NCI-H226 (cell line): ENCODE measurements at places on chromosomes 3 and 15.

DNA sequence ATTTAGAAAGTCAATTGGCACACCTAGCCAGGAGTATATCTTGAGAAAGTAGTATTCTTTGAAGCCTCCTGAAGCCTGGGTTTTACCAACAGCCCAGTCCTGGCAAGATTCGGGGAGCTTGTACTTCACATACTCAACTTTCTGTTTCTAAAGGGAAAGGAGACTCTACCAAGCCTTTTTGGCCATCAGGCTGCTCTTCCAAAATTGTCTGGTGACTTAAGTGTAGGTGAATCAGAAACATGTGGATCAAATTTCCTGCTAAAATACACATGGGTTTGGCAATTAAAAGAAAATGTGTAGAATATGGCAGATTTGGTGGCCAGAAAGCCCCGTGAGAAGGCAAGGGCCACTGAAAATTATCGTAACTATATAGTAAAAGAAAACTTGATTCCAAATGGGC lies 15.9 kb upstream of the GREM1 start:
- no peak for DNase-seq

- DNase-seq = no peak
Measured at GRCh38 chr15:65857718-65858402, 11.4 kb upstream of the RAB11A start.

DNA sequence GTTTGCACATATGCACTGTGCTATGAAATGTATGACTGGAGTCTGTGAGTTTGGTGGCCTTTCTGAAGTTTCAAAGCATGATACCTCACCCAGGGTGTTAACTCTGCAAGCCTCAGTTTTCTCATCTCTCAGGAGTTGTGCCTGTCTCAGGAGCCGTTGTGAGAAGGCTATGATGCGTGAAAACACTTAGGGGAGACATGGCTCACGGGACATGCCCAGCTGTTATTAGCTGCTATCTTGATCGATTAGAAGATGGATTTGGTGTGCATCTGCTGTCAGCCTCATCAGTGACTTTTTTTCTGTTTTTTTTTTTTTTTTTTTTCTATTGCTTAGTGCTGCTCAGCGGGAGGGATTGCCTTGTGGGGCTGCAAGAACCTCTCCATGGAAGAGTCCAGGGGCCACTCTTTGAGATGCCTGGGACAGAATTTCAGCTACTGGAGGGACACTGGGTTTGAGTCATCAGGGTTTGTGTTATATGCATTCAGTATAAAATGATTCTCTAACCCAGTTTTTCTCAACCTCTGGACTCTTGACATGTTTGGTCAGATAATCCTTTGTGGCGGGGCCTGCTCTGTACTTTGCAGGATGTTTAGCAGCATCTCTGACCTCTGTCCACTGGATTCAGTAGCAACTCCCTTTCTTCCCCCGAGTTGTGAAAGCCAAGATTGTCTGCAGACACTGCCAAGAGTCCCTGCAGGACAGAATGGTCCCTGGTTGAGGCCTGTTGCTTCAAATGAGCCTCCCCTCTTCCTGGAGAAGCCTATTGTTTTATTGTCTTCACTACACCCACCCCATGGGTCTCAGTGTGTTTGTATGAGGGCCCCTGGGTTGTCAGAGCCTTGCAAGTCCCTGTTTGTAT lies 181.4 kb downstream of the CACNA2D3 start:
- no peak for DNase-seq

DNA sequence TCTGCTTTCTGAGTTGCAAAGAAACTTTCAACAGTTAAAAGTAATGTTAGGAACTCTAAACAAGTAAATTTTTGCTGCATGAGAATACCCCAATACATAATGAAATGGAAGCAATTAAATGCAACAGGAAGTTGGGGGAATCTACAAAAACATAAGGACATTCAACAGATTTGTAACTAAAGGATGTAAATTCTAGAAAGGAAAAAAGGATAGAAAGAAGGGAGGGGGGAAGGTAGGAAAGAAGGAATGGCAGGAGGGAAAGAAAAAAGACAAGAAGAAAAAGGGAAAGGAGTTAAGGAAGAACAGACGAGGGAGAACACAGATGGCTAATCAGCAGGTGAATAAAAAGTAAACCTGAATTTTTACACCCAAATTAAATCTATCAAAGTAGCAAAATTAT lies 22.3 kb upstream of the ANP32A start:
- DNase-seq = no peak

- no peak for DNase-seq
Measured at GRCh38 chr3:149042789-149043386, 43.4 kb downstream of the HLTF start.

GRCh38 chr3:119034256-119035013 lies at the start of gene IGSF11:
IGSF11 (minus strand) TSS chr3:119034846; CDS start chr3:119034582, 264 bp downstream.
- DNase-seq = peak; percentile 20

GRCh38 chr3:157807280-157807679 lies 298.9 kb downstream of the SHOX2 start:
- peak; percentile 28 for DNase-seq

DNA sequence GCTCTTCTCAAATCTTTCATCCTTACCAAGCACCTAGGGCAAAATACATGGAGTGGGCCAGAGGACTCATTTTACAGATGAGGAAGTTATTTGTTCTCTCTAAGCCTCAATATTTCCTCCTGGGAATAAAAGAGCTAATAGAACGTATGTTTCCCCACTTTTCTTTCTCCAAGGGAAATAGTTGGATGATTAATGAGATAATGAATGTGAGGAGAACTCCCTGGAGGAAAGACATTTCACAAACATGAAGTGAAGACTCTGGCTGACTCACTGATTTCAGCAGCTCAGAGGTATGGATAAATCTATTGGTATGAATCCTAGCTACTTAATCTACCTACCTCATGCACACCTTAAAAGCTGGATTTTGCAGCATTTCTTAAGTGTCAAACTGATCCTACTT lies 98.4 kb downstream of the ECT2 start:
- DNase-seq = peak; percentile 90

GRCh38 chr15:26628879-26629529 lies 143.9 kb downstream of the GABRB3 start:
- no peak for DNase-seq

DNA sequence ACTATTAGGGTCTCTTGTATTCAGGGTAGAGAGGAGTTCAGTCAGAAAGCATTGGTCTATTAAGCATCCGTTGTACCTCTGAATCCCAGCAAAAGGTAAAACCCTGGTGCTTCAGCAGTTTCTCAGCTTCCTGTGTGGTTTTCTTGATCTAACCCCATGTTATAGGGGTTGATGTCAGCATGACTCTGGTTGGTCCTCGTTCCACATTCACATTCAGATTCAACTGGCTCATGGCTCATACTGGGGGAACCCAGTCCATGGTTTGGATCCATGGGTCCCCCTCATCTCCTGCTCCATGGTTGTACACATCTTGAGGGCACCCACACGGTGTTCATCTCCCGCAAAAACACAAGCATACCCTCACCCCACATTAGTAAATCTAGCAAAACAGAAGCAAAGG lies 47.7 kb upstream of the C2CD4B start:
- DNase-seq = no peak

DNA sequence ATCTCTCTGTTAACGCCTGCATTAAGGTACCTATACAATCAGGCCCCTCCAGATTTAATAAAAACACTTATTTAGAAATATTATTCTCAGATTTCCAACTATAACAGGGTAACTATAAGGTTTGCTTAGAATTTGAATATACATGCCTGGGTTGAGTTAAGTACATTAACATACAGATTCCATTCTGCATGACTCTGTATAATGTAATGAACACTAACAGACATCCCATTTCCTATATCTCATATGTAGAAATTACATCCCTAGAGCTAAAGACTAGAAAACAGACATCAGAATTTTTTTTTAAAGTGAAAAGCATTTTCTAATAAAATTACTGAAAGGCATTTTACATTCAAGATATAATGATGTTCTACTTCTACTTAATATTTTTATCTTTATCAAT lies 162.5 kb downstream of the MECOM start:
- no peak for DNase-seq

GRCh38 chr3:119598410-119599098 lies 869 bp downstream of the PLA1A start:
- no peak for DNase-seq

GRCh38 chr3:55406696-55407425 lies 80.2 kb downstream of the WNT5A start:
- peak; percentile 28 for DNase-seq

DNA sequence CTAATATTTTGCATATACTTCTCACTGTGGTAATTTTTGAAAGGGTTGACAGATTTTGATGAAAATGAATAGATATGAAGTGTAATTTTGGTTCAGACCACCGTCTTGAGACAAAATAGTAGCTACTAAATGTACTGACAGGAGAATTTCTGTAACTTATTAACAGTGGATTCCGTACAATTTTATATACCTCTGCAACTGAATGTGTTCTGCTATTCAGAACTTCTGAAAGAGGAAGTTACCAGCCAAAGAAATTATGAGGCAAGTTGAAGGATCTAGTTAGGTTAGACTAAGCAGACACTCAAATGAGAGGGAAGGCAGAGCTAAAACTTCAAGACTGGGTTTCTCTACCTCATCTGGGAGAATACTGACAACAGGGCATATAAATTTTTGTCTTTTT lies 29.4 kb downstream of the GAP43 start:
- DNase-seq = no peak

DNA sequence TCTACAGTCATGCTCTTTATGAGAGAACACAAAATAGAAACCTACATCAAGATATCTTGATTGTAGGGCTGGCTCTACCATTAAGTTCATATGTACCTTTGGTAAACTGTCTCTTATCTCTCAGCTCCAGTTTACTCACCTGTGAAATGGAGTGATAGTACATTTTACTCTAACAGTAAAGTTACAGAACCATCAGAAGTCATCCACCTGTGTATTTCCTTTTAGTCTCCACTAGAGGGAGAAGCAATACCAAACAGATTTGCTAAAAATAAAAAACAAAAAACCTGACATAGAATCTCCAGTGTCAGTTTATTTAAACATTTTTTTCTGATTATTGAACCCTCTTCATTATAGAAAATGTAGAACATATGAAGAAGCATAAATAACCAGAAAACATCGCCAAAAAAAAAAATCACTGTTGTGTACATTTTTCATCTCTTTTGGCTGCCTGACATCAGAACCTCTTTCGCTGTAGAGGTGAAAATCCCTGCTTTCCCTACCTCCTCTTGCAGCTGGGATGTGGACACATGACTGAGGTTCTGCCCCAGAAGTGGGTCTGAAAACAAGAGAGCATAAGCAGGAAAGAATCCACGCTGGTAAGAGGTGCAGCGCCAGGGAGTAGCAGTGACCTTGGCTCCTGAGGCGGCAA lies 48.7 kb upstream of the WDR72 start:
- DNase-seq = no peak

GRCh38 chr3:36814066-36814717 lies 49.8 kb upstream of the DCLK3 start:
- no peak for DNase-seq

GRCh38 chr15:87620393-87620792 lies 636.1 kb downstream of the NTRK3 start:
- no peak for DNase-seq

DNA sequence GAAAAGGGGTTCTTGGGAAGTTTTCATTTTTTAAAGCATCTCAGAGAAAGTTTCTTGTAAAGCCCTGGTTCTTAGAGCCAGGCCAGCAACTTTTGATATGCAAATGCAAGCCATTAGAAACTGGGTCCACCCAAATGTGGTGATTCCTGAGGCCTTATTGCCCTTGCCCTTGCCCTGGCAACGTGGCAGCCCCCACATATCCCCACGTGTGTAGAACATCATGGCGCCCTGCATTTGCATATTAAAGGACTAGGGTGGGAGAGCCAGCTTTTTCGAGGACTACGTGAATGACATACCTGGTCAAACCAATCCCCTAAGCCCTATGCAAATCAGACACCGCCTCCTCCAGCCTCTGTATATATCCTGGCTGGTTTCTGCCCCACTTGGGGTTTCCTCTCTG lies 314.9 kb upstream of the NECTIN3 start:
- DNase-seq = no peak

GRCh38 chr3:105065895-105066839 lies 300.5 kb upstream of the ALCAM start:
- DNase-seq = peak; percentile 82

- DNase-seq = no peak
Measured at GRCh38 chr15:63890617-63891016, 56.9 kb upstream of the HERC1 start.

GRCh38 chr3:32366638-32367397 lies 24.8 kb upstream of the CMTM7 start:
- DNase-seq = no peak

DNA sequence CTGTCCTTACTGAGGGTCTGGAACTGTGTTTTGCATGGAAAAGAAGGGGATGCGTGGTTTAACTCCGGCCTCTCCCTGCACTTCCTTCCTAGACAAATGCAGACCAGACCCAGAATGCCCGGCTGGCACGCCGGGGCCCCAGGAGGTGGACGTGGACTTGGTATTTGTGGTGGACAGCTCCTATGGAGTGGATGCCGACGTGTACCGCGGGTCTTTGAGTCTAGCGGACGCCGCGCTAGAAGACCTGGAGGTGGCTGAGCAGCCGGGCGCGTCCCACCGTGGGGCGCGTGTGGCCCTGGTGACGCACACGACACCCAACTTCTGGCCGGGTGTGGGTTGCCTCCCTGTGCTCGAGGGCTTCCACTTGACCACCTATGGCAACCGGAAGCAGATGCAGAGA lies 81.8 kb upstream of the COL6A5 start:
- no peak for DNase-seq

- DNase-seq = no peak
Measured at GRCh38 chr3:100833483-100833882, 124.2 kb downstream of the TFG start.

- peak; percentile 61 for DNase-seq
Measured at GRCh38 chr15:98889930-98890695, 117.5 kb downstream of the PGPEP1L start.

GRCh38 chr3:63940389-63940757 lies 28.2 kb upstream of the SCAANT1 start:
- DNase-seq = no peak

- no peak for DNase-seq
Measured at GRCh38 chr15:25705433-25706115, 157.6 kb downstream of the ATP10A start.

- DNase-seq = peak; percentile 70
Measured at GRCh38 chr3:148146947-148147826, 550.5 kb upstream of the AGTR1 start.

- DNase-seq = peak; percentile 36
Measured at GRCh38 chr3:89373434-89373833, 266.0 kb downstream of the EPHA3 start.

DNA sequence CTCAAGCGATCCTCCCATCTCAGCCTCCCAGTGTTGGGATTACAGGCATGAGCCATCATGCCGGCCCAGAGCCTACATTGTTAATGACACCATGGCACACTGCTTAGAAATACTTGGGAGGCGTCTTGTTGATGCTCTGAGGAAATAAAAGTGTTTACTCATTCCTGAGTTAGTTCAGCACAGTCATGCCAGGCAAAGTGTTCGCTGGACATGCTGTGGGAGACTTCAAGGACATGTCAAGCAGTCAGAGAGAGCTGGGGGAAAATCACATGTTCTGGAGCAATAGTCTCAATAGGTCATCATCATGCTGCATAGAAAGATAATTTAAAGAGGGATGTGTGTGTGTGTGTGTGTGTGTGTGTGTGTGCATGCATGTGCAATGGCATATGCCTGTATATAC lies 37.5 kb downstream of the TTC23 start:
- no peak for DNase-seq
